ENCODE measurements at places on chromosomes 16 and 17.

DNA sequence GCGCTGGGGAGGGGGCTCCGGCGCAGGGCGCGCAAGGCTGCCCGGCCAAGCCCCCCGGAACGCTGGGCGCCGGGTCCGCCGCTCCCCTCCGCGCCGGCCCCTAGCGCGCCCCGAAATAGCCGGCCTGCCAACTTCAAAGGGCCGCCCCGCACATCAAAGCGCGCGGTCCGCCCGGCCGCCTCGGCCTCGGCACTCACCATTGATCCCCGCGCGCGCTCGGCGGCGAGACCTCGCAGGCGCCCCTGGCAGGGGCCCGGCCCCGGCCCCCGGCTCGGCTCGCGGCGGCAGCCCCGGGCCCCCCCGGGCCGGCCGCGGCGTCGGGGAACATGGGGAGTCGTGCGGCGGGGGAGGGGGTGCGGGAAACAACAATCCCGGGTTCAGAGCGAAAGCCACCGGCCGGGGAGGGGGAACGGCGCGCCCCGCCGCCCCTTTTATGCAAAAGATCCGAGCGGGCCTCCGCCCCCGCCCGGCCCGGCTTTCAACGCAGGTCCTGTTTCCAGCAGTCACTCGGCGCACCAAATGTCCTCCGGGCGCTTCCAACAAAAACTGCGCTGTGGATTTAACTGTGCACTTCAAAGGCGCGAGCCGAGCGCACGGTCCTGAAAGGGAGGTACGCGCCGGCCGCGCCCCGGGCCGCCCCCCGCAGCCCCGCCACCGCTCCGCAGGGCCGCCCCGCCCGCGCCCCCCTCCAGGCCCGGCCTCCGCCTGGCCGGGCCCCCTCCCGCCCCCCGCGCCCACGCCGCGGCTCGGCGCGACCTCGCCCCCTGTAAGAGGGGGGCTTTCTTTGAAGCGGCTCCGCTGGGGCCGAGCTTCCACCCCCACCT is 608 bp downstream of the AXIN2 start:
- peak; percentile 83 for DNase-seq

DNA sequence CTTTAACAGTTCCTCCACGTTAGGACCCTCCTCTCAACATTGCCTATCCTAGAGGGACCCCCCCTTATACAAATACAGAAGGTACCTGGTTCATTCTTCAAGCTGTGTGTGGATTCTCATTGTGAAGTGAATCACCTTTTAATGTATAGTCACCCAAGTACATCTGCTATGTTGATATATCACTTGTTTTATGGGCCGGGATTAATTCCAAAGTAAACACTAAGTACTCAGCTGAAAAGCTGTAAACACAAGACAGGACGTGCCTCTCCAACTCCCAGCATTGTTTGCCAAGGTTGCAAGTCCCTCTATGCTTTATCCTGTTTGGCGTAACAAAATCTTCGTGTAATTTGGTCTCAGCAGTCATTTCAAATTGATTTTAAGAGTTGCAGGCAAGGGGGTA is 123.6 kb downstream of the RBFOX1 start:
- DNase-seq: no peak

- no peak for DNase-seq
Observed at GRCh38 chr16:29702269-29702668, 23.3 kb downstream of the QPRT start.

DNA sequence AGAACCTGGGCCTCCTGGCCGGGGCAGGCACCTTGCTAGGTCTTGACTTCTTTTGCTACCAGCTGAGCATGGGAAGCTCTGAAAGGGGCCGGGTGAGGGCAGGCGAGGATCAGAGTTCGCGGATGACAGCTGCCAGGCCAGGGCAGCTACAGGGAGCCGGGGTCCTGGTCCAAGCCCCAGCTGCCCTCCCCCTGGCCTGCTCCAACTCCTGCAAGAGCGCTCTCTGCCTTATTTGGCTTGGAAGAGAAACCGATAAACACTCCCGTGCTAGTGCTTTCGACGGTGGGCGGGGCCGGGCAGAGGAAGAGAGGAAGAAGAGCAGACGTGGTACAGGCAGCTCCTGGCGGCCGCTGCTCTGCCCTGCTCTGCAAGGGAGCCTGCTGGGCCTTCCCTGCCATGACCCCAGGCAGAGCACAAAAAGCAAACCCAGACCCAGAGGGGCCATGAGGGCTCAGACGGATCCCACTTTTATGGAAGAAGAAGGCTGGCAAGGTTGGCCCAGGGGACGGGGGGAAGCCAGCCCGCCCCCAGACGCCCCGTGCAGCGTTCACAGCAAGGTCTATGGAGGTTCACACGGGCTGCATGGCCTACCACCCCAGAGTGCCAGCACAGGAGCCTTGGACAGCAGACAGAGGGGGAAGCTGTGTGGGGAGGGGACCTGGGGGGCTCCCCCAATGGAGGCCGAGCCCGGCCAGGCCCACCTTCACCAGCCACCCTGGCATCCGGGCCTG is 25.6 kb downstream of the PIEZO1 start:
- no peak for DNase-seq

- DNase-seq: no peak
Observed at GRCh38 chr17:34633760-34634159, 54.4 kb downstream of the TMEM132E start.

GRCh38 chr16:11576427-11577289 is 10.1 kb downstream of the LITAF start:
- DNase-seq: no peak

GRCh38 chr16:28053461-28053860 is 10.1 kb downstream of the GSG1L start:
- DNase-seq: no peak

DNA sequence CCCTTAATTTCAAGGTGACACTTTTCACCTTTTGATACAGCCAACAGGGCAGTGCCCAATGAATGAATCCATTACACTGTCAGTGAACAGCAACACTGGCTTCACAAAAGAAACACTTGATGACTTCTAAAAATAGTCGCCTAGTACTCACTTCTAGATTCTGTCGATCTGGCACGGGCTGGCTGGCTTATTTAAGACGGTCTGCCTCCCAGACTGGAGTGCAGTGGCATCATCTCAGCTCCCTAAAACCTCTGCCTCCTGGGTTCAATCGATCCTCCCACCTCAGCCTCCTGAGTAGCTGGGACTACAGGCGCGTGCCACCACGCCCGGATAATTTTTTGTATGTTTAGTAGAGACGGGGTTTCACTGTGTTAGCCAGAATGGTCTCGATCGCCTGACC is 1.9 kb downstream of the NDUFAB1 start:
- no peak for DNase-seq

DNA sequence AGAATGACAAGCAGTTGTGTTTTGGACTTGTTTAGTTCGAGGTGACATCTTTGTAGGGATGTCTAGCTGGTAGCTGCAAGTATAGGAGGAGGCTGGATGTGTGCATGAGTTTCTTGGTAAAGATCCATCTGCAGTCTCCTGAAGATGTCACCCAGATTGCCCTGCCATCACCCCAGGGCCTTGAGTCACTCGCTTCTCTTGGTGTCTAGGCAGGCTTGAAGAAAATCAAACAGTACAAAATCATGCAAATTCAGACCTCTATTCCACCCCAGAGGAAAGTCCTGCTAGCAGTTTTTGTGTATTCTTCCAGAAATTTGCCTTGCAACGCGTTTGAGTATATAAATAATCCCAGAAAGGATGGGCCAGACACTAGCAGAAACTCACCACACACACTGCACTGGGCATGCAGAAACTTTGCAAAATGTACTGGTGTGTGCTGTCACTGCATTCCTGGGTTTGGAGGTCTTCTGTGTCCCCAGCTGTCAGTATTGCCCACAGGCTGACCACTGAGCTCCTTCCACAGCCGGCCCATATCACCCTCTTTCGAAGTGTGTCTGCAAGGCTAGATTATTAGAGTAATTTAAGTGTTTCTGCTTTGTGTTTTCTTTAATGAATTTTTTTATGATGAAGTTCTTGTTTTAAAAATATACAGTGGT is 51.5 kb downstream of the TENT4B start:
- peak; percentile 58 for DNase-seq

- DNase-seq: no peak
Observed at GRCh38 chr17:71107136-71107535, 937.8 kb downstream of the KCNJ2 start.

DNA sequence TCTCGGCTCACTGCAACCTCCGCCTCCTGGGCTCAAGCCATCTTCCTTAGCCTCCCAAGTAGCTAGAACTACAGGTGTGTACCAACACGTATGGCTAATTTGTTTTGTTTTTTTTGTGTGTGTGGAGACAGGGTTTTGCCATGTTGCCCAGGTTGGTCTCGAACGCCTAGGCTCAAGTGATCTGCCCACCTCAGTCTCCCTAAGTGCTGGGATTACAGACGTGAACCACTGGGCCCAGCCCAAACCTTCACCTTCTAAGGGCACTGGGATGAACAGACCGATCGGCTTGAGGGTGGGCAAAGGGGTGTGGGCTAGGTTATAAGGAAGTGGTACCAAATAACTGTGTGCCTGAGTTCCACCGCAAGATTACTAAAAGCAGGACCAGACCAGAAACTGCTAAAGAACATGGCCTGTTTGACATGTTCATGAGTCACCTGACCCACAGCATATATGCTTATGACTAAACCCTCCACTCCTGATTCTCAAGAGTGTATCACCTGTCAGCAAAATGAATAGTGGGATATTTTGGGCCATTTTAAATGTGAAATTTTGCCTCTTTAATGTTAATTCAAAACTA is 8.1 kb downstream of the TMEM97 start:
- DNase-seq: no peak

DNA sequence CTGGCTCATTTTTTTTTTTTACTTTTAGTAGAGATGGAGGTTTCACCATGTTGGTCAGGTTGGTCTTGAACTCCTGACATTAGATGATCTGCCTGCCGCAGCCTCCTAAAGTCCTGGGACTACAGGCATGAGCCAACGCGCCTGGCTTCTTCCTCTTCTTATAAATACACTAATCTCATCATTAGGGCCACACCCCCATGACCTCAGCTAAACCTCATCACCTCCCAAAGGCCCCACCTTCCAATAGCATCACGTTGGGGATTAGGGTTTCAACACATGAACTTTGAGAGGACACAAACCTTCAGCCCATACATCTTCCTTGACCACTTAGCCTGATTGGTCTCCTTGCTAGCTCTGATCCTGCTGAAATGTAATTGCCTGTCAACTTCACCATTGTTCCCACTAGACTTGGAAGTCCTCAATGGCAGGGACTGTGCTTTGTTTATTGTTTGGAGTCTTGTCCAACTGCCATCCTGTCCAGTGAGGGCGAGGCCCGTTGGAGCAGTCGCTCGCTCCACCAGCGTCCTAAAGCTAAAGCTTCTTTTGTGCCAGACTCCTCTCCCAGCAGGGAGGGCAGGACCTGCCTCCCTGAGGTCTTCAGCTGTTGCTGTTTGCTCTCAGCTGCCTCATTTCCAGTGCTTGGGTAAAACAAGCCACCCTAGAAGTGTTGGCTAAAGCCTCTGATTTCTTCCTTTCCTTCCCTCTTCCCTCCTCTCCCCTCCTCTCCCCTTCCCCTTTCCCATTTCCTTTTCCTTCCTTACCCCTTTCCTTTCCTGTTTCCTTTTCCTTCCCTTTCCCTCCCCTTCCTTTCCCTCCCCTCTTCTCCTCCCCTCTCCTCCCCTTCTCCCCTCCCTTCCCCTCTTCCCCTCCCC is 85.3 kb downstream of the HAPSTR1 start:
- DNase-seq: no peak

DNA sequence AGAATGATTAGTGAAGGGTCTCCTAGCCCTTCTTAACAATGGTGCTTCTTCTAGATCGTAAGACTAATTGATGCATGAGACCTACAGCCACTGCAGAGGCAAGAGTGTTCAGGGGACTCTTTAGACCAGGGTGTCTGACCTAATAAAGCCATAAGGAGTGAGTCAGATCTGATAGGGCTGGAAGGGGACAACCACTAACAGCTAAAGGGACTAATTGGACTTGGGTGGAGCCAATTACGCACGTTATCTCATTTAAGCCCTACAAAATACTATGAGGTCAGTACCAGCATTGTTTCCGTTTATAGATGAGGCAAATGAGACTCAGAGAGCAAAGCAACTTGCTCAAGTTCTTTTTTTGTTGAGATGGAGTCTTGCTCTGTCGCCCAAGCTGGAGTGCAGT is 14.5 kb upstream of the RNF222 start:
- no peak for DNase-seq

- DNase-seq: no peak
Observed at GRCh38 chr17:50890675-50891516, 24.7 kb upstream of the TOB1 start.

GRCh38 chr17:15648386-15648785 is 28.9 kb upstream of the FBXW10B start:
- DNase-seq: peak; percentile 9

DNA sequence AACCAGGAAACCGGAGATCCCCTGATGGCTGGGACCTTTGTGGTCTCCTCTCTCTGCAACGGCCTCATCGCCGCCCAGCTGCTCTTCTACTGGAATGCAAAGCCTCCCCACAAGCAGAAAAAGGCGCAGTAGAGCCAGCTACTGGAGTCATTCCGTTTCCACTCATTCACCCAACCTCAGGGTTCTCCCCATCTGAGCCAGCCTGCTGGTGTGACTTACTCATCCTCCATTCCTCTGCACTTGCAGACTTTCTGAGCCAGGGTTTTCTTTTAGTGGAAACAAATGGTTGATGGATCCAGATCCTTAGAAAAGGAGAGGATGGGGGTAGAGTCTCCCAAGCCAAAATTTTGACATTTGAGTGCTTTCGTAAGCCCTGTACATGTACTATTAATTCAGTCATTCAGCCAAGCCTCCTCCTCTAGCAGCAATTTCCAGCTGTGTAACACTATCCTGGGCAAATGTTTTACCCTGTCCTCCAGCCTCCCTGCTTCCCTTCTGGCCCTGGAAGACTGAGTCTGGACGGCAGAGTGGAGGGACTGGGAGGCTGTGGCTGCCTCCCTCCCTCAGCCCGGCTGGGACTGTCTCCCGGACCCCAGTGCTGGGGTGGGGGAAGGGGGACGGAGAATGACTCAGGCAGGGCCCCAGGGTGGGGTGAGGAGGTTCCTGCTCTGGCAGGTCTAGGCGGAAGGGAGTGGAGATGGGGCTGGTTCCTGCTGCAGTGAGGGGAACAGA is 2.3 kb downstream of the SOX15 start:
- DNase-seq: peak; percentile 96

GRCh38 chr17:79391376-79392233 is 219.2 kb downstream of the RBFOX3 start:
- DNase-seq: peak; percentile 59

DNA sequence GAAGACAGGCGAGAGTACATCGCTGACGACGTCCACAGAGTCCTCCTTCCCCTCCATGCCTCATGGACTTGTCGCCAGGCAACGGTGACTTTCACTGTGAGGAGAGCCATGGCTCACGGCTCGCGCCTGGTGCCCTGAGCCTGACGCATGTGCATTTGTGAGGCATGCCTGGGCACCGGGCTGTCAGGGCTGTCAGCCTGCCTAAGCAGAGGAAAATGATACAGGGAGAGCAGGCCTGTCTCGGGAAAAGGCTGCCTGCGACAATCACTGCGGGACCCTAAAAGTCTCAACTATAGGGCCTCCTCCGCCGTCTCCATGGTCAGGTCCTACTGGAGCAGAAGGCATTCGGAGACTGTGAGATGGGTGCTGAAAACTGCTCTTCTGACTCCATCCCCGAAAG is 135.5 kb upstream of the WSB1 start:
- DNase-seq: no peak

All from EL (cell line).